ENCODE measurements at places on chromosomes 12 and 14.

DNA sequence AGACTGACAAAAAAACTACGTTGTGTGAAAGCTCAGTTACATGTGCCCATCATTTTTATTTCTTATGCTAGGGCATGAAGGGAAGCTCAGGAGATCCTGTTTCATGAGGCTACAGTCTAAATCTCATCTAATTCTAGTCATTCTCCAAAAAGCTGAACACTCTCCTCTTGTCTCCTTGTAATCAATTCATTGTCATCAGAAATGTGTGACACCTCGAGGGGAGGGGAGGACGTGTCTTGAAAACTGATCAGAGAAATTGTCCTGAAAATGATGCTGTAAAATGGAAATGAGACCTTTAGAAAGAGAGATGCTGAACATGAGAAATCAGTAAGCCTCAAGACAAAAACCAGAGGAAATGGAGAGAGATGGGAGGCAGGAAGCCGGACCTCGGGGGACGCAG is 103.4 kb downstream of the DAD1 start:
- no peak for DNase-seq

DNA sequence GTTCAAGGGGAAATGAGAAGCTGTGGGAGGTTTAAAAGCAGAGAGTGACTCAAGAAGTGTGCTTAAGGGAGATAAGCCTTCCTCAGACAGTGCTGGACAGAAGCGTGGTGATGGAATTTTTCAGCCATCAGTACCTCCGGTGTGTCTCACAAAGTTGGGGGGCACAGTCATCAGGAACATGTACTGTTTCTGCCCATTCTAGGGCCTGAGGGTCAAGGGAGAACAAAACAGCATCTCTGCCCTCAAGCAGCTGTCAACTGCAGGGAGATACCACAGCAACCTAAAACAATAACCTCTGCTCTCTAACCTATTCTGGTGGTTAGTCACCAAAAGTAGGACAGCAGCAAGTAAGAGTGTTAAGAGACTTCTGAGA is 2.0 kb upstream of the STON2 start:
- DNase-seq: peak; percentile 23

DNA sequence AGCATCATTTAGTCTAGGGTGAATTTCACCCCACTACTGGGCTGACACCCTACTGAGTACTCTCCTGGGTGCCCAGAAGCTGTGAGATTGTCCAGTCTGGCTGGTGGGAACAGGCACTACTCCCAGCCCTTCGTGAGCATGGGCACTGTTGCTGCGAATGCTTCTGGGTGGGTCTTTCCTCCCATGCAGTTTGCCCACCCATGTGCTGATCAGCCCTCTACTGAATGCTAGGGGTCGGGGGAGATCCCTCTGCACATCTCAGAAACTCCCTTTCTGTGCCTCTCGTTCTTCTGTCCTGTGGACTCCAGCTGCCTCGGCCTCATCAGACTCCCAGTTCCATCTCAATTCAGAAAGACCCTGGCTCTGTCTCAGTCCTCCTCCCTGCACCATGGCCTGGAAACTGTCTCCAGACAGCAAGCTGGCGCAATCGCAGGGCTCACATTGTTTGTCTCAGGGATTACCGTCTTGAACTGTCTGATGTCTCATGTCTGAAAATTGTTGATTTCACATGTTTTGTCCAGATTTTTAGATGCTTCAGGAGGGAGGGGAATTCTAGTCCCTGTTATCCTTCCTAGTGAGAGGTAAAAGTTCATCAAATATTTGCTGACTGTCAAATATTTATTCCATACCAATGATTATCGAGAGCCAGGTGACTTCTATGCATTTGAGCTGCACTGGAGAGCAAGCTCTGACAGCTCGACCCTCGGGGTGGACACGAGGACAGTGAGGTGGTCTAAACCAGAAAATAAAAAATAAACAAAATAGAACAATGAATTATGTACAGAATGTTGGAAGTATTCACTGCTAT is 316.6 kb upstream of the RTL1 start:
- DNase-seq: no peak

DNA sequence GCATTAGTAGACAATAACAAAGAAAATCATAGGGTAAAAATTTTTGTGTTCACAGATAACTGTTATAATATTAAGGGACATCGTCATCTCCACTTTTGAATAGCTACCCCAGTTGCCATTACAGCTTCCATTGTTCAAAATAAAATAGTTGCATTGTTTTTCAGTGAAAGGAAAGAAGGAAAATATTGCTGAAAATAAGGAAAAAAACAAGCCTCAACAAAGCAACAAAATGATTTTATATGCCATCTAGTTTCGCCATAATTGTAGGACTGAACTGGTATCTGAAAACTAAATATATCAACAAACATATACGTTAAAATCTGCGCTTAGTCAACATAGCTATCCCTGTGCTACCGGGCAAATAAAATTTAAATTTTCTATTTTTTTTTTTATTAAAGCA is 3.3 kb downstream of the CDK17 start:
- DNase-seq: no peak

DNA sequence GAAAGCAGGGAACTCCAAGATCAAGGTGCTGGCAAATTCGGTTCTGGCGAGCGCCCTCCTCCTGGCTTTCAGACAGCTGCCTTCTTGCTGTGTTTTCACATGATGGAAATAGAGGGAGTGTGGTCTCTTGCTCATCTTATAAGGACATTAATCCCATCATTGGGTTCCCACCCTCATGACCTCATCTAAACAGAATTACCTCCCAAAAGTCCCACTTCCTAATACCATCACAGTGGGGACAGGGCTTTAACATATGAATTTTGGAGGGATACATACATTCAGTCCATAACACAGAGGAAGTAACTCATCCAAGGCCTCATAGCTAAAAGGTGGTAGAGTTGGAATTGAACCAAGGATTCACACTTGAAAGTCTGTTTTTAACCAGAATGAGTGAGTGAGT is 28.6 kb downstream of the DYRK2 start:
- no peak for DNase-seq

DNA sequence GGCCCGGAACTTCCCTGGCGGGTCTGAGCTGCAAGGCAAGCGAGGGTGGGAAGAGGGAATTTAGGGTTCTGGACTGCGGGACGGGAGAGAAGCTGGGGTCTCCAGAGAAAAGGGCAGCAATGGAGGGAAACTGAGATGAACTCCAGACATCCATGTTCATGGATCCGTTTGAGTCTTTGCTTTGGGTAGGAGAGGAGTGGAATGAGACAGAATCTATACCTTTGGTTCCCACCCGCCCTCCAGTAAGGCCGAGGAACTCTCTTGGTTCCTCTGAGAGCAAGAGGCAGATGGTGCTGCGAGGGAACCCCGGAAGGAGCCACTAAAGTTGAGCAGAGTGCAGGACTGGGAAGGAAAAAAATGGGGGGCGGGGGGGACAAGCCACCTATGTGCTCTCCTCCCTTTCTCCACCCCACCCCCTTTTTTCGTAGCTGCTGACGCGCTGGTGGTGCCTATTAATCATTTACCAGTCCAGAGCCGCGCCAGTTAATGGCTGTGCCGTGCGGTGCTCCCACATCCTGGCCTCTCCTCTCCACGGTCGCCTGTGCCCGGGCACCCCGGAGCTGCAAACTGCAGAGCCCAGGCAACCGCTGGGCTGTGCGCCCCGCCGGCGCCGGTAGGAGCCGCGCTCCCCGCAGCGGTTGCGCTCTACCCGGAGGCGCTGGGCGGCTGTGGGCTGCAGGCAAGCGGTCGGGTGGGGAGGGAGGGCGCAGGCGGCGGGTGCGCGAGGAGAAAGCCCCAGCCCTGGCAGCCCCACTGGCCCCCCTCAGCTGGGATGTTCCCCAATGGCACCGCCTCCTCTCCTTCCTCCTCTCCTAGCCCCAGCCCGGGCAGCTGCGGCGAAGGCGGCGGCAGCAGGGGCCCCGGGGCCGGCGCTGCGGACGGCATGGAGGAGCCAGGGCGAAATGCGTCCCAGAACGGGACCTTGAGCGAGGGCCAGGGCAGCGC is 1.2 kb downstream of the SSTR1 start:
- no peak for DNase-seq

- DNase-seq: no peak
Measured at GRCh38 chr12:55659486-55660385, 23.0 kb downstream of the OR10P1 start.

DNA sequence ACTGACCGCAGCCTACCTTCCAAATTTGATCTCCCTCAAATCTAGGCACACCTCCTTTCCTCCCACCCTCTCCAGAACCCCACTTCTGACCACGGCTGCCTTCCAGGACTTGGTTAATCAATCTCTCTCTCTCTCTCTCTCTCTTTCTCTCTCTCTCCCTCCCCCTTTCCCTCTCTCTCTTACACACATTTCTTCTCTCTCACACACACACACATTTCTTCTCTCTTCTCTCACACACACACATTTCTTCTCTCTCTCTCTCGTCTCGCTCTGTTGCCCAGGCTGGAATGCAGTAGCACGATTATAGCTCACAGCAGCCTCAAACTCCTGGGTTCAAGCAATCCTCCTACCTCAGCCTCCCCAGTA is 521 bp upstream of the GMFB start:
- no peak for DNase-seq

DNA sequence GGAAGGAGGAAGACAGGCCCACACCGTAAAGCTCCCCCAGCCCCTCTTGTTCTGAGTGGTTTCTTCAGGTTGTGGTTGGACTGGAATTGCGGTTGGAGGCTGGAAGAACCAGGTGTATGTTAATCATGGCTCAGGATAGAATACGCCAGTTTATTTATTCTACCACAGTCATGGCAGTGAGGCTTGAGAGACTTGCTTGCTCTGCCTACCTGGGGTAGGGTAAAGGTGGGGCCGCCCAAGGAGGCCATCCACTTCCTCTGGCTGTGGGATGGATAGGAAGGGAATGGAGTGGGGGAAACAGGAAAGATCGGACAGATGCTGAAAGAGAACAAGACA is 8.1 kb downstream of the SHMT2 start:
- DNase-seq: no peak

GRCh38 chr12:62438098-62438692 is 28.4 kb upstream of the MON2 start:
- DNase-seq: no peak

GRCh38 chr12:89949457-89950195 is 241.0 kb upstream of the ATP2B1 start:
- peak; percentile 2 for DNase-seq

GRCh38 chr14:80116157-80116556 is 95.1 kb downstream of the DIO2 start:
- DNase-seq: no peak

DNA sequence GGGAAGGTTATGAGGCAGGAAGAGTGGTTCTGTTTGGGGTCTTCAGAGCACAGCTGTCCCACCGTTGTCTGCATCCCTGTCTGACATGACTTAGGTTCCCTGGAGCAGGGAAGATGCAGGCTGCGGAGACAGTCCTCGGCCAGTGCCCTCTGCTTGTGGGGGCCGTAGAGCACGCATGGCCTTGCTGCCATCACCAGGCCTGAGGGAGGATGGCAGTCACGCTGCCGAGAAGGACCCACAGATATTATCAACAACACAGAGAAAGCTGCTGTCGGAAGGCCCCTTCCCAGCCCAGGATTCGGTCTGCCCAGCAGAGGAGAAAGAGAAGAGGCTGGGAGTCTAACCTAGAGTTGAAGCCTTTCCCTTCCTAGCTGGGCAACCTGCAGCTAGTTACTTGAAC is 35.0 kb downstream of the ERH start:
- DNase-seq: no peak

DNA sequence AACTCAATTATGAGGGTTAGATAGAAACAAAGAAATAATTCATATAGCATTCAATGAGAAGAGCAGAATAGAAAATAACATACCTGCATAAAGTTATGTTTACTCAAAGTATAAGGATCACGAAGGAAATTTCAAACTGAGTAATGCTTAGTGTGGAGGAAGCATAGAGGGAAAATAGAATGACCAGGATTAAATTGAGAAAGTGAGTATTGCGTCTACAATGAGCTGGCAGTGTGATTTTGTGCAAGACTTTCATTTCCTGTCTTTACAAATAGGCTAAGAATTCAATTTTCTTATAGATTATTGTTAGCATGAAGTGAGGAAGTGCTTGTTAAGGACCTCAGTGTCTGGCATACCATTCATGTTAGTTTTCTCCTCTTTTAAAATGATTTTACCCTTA is 12.0 kb downstream of the ADGRD1 start:
- DNase-seq: no peak

DNA sequence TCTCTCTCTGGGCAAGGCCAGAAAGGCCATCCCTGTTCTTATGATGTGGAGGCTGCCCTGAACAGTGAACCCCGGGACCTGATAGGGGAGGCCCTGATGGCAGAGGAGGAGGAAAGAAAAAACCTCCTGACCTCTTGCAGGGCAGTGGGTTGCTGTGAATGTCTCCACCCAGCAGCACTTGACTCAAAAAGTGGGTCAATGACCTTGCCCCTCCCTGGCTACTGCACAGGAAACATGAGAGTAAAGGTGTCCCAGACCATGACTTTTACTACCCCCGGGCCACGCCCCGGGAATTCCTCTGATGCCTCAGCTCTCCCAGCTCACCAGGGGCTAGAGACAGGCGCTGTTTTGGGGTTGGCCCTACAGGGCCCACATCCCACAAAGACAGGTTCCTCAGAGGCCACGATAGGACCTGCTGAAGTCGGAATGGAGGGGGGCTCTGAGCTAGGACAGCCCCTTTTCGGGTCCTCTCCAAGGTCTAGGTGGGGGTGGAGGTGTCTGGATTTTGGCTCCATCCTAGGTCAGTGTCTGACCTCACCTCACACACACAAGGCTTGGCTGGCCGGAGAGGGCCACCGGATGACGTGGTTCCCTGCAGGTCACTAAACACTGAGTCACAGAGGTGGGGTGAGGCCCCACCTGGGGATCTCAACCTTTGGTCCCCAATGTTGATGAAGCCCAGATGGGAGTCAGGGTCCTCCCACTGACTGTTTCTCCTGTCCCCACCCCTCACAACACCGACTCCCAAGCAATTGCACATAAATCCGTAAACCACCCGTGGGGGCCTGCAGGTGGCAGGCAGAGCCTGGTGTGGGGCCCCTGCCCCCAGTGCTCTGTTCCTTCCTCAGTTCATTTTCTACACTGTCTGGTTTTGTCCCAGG is 1.6 kb downstream of the RHOF start:
- DNase-seq: no peak

- DNase-seq: no peak
Measured at GRCh38 chr14:68544081-68544892, 248.6 kb downstream of the ZFP36L1 start.

DNA sequence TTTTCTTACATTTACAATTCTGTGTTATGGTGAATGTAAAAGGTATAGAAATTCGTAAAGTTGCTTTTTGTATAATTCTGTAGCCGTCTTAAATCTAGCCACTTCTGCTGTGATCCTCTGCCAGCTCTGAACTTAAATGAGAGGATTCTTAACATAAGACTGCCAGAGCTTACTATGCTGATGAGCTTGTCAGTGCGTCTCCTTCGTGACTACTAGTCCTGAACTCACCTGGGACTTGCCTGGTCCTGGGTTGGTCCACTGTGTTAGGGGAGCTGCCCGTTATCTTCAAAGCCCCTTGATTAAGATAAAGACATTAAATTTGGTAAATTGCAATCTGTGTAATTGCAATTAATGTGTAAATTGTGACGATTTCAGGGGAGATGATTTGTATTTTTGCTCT is 44.7 kb downstream of the UNC79 start:
- no peak for DNase-seq

- DNase-seq: no peak
Measured at GRCh38 chr12:33605757-33606156, 166.1 kb upstream of the SYT10 start.
